CD4-positive, alpha-beta T cell treated with Interleukin-12 subunit alpha and Interleukin-12 subunit beta, for 1 hour (primary cell): ENCODE measurements at places on chromosomes 3 and 15.
A peak's percentile ranks its signal among the peaks of the same experiment; 100 is the strongest.

DNA sequence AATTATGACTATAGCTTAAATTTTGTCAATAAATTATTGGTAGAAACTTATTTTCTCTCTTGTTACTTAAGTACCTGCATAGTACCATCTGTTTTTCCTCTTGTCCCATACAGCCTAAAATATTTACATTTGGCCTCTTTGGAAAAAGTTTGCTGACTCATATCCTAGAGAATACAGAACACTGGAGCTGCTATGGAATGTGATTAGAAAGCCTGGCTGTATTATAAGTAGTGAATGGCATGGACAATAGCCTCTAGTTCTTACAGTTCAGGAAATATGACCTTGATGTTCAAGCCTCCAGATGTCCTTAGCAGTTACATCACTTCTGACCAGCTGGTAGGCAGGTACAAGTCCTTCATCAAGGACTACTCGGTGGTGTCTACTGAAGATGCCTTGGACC lies 28.3 kb downstream of the ST8SIA2 start:
- no peak for DNase-seq

DNA sequence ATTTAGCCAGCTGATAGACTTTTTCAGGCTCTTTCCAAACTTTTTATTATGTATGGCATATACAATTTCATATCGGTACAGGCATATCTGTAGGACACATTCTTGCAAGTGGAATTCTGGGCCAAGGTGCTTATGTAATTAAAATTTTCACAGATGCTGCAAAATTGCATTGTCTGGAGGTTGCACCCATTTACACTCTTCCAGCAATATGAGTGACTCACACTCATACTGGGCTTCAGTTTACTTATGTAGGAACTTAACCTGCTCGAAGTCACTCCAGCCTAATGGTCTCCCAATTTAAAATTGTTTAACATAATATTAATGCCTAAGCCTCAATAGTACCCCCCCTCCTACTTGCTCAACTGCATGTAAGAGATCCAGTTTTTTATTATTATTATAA lies 11.2 kb upstream of the SEC62 start:
- no peak for DNase-seq

GRCh38 chr3:60920519-60920918 lies 330.7 kb downstream of the FHIT start:
- DNase-seq, result no peak

DNA sequence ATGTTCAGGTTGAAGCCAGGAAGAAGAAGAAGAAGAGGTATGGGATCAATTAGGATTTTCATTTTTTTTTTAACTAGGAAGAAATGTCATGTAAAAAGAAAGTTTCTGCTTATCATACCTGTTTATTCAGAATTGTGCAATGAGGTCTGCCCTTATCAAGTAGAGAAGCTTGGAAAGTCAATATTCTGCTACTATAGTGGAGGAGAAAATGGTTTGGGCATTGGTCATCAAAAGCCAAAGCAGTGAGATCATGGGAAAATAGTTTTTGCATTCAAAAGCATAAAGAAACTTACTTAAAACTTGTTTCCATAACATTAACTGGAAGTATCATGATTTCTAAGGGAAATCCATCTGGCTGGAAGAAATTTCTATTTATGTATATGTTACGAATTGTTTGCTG lies 1239.2 kb downstream of the NSUN3 start:
- no peak for DNase-seq

DNA sequence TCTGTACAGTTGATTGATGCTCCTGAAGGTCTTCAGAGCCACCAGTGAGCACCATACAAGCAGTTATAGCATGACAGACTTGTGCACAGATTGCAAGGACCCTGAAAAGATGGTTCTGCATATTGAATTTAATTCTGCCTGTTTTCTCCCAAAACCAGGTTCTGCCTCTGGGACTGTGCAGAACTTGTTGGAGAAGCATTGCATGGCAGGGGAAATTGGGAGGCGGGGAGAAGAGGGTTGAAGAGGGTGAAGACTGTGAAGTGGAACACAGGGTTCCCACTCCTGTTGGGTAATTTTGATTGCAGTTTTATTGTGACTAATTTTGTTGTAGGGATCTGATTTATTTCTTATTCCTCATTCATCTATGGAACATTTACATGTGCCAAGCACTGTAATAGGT lies 10.3 kb downstream of the ZNF80 start:
- no peak for DNase-seq

- no peak for DNase-seq
Measured at GRCh38 chr3:113214917-113215595, 3.7 kb downstream of the BOC start.

GRCh38 chr15:29088666-29089065 lies 181.0 kb downstream of the NSMCE3 start:
- DNase-seq, result no peak

DNA sequence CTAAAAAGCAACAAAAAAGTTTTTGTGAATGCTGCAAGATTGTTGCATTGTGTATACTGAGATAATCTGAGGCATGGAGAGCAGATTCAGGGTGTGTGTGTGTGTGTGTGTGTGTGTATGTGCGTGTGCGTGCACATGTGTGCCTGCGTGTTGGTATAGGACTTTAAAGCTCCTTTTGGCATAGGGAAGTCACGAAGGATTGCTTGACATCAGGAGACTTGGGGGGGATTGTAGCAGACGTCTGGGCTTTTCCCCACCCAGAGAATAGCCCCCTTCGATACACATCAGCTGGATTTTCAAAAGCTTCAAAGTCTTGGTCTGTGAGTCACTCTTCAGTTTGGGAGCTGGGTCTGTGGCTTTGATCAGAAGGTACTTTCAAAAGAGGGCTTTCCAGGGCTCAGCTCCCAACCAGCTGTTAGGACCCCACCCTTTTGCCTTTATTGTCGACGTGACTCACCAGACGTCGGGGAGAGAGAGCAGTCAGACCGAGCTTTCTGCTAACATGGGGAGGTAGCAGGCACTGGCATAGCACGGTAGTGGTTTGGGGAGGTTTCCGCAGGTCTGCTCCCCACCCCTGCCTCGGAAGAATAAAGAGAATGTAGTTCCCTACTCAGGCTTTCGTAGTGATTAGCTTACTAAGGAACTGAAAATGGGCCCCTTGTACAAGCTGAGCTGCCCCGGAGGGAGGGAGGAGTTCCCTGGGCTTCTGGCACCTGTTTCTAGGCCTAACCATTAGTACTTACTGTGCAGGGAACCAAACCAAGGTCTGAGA lies 4.7 kb downstream of the BHLHE40 start:
- DNase-seq, result peak; percentile 86

DNA sequence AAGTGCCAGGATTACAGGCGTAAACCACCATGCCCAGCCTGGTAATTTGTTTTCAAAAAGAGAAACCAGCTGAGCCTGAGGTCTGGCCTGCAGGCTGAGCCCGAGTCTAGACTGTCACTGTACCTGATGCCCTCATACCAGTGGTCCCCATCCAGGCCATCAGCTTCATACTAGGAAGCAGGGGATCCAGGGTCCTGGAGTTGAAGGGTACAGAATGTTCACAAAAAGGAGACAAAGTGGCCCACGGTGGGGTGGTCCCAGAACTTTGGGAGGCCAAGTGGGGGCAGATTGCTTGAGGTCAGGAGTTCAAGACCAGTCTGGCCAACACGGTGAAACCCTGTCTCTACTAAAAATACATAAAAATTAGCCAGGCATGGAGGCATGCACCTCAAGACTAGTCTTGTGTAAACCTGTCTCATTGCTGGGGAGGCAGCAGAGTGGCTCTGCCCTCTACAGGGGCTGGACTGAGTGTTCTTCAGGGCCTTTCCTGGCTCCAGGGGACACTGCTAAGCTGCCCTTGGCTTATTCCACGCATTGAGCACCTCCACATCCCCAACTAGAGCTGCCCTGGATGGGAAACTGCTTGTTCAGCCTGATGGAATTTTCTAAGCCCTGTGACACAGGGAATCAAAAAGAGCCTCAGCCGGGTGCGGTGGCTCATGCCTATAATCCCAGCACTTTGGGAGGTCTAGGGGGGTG lies 7.9 kb upstream of the HHATL start:
- DNase-seq, result no peak

- no peak for DNase-seq
Measured at GRCh38 chr3:77254967-77255831, 215.3 kb downstream of the ROBO2 start.

DNA sequence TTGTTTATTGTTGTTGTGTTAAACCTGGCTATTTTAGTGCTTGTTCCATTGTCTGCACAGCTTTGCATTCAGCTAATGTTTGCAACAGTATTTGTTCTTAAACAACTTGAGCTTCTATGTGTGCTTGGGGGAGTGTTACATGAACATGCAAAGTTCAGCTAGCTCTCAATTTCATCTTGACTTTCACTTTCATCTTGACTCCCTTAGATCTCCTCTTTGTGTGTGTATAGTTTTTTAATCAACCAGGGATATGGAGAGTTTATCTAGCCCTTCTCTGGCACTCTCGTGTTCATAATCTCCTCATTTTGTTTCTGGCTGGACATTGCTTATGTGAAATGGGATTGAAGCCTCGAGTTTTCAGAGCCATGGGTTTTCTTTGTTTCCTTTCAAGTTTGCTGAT lies 212.4 kb upstream of the ZBTB20 start:
- no peak for DNase-seq

DNA sequence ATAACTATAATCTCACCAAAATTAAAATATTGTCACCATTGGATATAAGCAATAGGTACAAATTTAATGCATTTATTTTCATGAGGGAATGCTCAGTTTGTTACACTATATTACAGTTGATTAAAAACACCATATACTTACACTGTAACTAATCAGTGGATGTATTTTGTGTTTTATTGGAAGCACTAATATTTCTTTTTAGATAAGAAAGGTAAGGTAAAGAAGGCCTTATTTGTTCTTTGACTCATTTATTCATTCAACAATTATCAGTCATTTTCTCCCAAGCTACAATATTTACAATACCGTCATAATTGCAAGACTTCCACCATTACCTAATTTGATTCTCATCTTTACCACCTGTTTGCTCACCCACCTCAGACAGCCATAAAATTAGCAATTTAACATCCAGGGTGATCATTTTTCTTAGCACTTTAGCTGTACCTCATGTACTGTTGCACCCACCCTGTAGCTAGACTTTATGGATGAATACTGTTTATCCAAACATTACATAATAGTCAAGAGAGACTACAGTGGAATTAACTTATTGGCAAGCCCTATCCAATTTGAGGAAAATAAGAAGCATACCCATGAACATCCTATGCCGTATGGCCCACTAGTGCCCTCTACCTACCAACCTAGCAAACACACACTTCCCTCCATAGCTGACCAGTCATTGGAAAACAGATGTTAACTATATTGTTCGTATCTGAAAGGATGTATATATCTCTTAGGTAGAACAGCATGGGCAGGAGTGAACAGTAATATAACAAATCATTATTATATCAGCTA lies 229.6 kb downstream of the BBX start:
- DNase-seq, result peak; percentile 6

DNA sequence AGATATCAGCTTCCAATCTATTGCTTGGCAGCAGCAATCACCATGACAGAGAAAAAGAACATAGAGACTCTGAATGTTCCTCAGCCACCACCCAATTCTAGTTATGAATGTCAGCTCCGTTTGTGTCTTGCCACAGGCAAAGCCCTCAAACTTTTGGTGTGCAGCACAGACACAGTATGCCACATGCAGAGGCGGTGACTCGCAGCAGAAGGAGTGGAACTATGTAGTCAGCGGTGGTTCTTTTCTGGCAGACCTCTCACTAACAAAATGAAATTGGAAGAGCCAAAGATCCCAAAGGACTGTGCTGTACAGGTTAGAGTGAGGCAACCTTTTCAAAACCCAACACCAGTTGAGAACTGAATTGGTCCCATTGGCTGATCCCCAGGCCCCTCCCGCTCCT lies 220.9 kb downstream of the SLC9A9 start:
- DNase-seq, result no peak

DNA sequence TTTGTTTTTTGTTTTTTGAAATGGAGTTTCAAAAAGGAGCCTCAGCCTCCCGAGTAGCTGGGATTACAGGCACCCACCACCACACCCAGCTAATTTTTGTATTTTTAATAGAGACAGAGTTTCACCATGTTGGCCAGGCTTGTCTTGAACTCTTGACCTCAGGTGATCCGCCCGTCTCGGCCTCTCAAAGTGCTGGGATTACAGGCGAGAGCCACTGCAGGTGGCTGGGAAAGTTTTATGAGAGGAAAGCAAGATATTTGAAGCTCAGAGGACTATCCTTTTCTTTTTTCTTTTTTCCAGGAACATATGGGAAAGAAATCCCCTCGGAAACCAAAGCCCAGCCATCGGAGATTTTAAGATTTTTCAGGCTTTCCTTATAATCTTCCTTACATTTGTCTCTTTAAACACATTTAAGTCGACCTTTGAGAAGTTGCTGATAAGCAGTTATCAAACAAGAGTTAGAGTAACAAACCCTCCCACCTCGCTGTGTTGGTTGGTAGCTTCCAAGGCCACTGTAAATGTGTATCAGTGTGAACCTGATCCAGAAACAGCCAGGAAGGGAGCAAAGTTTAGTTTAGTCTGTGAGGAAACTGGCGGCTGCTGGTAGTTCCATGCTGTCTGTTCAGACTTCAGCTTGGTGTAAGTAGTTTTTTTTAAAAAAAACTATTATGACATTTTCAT lies 34.5 kb upstream of the MAP3K13 start:
- no peak for DNase-seq

- no peak for DNase-seq
Measured at GRCh38 chr3:46656778-46657556, 36.5 kb downstream of the ALS2CL start.

DNA sequence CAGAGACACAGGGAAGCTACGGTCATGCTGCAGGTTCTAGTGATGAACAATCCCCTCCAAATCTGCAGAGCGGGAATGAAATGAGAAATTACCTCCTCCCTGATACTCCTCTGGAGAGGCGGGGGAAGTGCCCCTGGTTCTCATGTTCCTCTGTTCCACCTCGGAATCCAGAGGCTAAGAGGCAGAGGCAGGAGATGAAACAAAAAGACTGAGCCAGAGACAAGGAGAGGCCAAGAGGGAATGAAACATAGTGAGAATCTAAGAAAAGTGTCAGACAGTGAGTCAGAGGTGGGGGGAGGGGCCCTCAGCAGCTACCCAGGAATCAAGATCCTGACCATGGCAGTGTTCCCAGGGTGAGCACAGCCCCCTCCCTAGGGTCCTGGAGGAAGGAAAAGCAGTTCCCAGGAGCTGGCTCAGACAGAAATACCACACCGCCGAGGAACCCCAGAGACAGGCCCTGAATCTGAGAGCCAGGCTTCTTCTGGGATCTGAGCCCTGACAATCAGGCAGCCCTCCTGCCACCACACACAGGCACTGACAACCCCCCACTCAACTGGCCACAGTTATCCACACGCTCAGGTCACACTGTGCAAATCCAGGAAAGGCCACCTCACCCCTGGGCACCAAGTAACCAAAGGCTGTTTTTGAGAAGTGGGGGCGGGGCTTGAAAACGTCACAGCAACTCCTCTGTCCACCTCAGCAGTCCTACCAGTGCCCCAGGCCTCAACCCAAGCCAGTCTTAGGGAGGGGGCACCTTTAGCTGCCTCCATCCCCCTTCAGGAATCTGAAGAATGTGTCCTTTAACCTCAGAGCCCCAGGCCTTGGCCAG lies 2.4 kb downstream of the CSRNP1 start:
- peak; percentile 53 for DNase-seq

DNA sequence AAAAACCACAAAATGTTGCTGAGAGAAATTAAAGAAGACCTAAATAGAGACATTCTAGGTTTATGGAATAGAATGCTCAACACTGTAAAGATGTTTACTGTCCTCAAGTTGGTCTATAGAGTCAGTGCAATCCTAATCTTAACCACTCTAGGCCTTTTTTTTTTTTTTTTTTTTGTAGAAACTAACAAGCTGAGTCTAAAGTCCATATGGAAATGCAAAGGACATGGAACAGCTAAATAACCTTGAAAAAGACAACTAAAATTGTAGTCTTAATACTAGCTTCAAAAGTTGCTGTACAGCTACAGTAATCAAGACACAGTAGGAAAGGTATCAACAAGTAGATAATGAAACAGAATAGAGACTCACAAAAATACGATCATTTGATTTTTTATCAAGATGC lies 32.9 kb downstream of the CDV3 start:
- no peak for DNase-seq

GRCh38 chr3:112689385-112689784 lies 48.4 kb upstream of the CCDC80 start:
- DNase-seq, result no peak
